Activated CD4-positive, CD25-positive, alpha-beta regulatory T cell (primary cell): ENCODE measurements at places on chromosomes 1 and 21.

- DNase-seq = no peak
Observed at GRCh38 chr1:66397192-66397591, 136.8 kb upstream of the SGIP1 start.

DNA sequence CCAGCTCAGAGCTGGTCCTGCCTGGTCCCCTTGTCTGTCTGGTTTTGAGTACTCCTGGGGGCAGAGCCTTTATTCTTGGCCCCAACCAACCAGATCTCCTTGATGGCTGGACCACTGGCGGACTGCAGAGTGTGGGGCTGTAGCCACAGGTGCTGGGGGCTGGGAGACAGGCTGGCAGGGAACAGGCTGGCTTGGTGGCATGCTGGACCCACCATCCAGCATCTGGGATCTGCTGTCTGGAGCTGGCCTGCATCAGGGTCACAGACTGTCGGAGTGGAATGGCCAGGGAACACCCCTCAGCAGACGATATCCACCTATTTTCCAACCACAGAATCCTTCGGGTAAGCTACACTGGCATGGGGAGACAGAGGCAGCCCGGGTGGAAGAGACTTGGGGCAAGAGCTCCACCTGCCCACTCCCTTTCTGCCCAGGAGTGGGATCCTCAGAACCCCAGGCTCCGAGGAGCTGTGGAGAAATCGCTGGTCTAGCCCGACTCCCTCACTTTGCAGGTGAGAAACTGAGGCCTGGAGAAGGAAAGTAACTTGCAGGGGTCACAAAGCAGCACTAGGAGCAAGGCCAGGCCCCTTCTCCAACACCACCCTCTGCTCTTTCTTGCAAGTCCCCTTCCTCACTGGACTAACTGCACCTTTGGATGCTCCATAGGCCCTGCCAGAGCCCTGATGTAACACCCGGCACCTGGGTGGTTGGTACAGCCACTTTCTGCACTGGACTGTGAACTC, 40.6 kb downstream of the TNNT2 start:
- DNase-seq = no peak

DNA sequence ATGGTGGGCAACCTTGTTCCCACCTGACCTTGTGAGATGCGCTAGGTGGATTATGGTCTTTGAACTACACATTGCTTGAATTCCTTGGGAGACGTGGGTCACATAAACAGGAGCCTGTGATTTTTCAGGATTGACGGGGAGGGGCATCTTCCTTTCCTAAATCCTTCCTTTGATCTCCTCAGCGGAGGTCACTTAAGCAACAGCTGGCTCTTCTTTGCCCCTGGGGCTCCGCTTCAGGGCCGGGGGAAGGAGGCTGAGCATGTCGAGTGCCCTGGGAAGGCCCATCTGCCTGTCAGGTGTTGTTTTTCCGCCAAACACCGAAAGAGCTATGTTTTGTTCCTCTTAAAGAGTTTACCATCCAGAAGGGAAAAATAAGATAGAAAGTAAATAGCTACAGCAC, 40.6 kb downstream of the KIF26B start:
- no peak for DNase-seq

DNA sequence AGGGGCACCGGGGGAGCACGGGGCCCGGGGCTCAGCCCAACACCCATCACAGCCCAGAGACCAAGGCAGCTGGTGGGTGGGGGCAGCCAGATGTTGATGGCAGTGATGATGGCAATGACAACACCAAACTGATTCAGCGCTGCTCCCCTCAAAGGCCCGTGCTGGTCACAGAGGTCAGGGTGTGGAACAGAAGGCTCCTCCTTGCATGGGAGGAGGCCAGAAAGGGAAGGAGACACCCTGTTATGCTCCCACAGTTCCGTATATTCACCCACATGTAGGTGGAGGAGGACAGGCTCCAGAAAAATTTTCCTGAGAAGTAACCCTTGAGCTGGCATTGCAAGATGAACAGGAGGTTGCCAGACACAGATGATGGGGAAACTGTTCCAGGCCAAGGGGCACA, 414 bp downstream of the GUCA2B start:
- DNase-seq = no peak

- DNase-seq = no peak
Observed at GRCh38 chr1:232877365-232878028, 72.3 kb downstream of the MAP10 start.

GRCh38 chr1:41513383-41513735, 28.9 kb upstream of the EDN2 start:
- no peak for DNase-seq

DNA sequence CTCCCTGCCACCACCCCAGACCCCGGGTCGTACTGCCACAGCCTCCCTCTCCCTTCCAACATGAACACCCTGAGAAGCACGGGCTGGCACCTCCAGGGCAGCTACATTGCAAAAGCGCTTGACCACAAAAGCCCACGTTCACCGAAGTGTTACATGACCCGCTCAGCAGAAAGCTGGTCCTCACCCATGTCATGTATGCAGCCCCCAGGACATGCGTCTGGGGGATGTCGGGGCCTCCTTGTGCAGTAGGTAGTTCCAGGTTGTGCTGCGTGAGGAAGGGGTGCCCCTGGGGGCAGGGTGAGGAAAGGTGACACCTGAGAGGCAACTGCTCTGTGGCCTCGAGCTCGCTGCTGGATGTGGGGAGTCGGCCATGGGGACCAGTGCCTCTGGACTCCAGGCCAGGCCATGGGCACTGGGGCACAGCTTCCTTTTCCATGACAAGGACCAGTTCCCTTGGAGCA, 102.0 kb upstream of the C1orf174 start:
- DNase-seq = no peak

DNA sequence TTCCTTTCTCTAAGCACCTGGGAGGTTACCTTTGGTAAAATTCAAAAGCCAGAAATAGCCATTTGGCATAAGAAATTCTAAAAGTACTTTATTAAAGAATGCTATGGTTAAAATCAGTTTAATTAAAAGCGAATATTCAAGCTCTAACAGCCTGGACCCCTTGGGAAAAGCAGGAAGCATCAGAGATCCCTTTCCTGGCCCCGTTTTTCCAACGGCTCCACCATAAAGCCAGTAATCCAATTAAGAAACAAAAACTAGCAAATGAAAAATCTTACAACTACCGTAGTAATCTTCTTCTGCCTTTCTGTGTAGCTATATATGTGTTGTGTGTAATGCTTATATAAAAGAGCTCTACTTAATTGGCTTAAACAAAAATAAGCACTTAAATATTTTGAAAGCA, 33.5 kb upstream of the NEK2 start:
- no peak for DNase-seq

GRCh38 chr1:4127592-4128140, 227.6 kb upstream of the C1orf174 start:
- DNase-seq = no peak

DNA sequence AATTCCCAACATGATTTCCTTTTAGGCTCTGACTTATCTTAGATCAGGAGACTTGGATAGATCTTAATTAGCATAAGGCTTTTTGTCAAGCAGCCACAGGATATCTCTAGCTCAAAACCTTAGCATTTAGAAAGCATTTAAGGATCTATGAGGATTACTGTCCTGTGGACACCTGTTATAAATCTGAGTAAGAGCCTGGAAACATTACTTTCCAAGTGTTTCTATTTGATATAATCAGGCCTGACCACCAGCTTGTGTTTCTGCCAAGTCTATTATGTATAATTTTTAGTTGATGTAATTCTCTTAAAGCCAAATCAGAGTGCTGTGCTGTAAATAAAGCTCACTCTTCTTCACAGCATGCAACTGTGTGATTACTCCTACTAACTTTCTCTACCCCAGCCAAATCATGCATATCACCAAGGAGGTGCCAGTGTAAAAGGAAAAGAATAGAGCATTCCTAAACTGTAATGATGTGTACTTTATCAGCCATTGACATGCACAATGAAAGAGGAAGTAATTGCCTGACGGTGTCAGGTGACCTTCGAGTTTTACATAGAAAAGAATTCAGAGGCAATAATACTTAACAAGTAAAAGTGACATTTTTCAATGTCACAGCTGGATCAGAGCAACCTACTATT, 309.9 kb upstream of the PRMT6 start:
- no peak for DNase-seq

DNA sequence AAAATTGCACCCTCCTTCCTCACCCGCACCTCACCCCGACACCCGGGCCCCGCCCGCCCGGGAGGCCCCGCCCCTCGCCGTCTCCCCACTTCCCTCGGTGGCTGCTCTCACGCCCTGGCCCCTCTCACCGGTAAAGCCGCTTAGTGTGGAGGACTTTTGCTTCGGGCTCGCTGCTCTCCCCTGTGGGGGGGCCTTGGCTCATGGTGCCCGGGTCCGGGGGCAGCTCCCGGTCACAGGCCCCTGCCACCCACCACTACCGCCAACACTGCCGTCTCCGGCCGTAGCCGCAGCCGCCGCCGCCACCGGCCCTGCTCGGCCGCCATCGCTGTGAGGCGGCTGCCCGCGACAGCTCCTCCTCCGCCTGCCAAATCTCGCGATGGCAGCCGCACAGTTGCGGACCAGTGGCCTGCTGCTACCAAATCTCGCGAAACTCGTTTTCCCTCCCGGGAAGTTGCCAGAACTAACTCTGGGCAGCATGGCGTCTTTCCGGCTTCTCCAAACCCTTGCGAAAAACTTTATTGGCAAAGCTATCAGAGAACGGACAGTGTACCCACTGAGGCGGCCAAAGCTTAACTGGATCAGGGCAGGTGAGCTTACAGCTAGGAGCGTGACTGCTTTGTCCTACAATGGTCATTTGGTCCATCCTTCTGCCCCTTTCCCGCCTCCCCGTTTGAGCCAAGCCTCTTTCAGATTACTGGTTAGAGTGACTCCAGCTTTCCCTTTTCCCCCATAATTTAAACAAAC, at the start of gene SMG5:
TSS of gene SMG5 (minus strand) at position 347 of the 744 bp plus-strand sequence. CDS start at position 202, 145 bp downstream.
- peak; percentile 91 for DNase-seq

- no peak for DNase-seq
Observed at GRCh38 chr1:19096036-19096833, 113.8 kb downstream of the UBR4 start.

GRCh38 chr1:223219846-223220610, 77.0 kb upstream of the TLR5 start:
- DNase-seq = no peak

DNA sequence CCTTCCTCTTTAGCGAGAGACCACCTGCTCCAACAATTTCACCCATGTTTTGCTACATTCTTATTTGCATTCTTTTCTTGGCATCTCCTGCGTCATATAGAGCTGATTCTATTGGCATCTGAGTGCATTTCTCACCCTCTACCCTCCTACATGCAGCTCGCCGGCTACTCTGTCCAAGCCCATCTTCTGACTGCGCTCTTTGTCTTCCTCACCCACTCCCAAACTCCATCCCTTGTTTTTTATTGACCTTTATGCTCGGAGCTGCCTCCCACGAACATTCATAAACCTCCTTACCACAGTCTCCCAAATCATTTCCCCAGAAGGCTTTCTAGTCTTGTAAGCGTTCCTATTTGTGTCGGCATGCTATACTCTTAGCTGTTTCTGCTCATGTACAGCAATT, 33.6 kb upstream of the FMN2 start:
- no peak for DNase-seq

DNA sequence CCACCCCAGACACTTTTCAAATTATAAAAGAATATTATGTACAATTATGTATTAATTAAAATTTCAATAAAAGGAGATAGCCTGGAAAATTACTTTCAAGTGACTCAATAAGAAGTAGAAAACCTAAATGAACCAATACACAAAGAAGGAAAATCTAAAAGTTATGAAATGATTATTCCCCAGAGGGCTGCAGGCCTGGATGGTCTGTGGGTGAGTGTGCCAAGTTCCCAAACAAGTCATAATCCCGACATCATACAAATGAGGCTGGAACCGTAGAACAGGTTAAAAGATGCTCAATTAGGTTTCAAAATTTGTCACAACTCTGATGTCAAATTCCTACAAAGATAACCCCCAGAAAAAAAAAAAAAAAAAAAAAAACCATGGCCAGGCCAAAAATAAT, 12.7 kb downstream of the SPATC1L start:
- no peak for DNase-seq

DNA sequence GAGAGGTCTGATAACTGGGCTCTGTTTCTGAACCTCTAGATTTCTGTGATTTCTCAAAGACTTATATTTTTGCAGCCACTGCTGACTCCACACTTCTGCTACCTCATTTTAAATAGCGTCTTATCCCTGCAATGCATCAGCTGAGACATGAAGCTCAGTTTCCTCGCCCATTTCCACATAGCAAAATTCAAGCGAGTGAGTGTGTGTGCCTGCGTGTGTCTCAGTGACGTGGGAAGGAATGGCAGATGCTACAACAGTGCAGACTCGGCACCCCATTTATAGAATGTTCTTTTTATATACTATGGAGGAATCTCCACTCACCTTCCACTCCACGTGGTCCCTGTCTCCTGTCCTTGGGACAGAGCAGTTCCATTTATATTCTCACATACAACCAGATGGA, 35.7 kb downstream of the ZMYND12 start:
- DNase-seq = no peak

GRCh38 chr21:18356801-18357200, 46.8 kb downstream of the TMPRSS15 start:
- no peak for DNase-seq

GRCh38 chr1:209375671-209376365, 207.7 kb upstream of the CAMK1G start:
- DNase-seq = no peak

DNA sequence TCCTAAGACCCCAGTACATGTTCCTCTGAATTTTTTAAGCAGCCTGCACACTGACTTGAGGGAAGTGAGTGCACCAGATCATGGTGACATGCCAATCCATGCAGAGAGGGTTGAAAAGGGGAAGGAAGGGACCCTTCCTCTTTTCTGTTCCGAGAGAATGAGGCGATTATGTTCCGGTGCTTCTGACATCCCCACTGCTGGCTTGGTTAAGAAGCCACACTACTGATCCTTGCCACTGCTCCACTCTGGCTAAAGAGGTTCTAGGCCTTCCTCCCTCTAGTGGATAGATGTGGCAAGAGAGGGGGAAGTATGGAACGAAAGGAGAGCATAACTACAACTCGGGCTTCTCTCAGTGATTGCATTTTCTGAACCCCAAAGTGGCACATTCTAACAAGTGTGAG, 1.8 kb upstream of the CYB5R1 start:
- DNase-seq = no peak

DNA sequence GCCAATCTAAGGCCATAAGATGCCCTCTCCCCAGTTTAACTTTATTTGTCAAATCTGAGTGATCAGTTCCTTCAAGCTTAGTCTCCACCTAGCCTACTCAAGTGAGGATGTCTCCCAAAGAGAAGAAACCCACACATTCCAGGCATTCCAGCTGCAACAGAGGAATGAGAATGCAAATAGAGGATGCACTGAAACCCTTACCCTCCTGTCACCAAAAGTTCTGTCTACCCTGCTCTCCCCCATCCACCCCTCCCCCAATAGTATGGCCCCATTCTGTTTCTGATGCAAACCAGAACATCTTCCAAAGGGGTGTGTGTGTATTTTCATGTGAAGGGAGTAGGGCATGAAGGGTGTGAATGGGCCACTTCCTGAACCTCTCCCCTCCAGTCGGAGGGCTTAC, 3.0 kb downstream of the DUSP23 start:
- no peak for DNase-seq

- DNase-seq = no peak
Observed at GRCh38 chr1:2831596-2832212, 30.2 kb upstream of the TTC34 start.

GRCh38 chr1:220906561-220907334, 27.5 kb downstream of the HLX start:
- no peak for DNase-seq

- no peak for DNase-seq
Observed at GRCh38 chr1:8777867-8778266, 39.6 kb downstream of the RERE start.

GRCh38 chr1:203189951-203190352, 3.4 kb upstream of the CHI3L1 start:
- no peak for DNase-seq
